AG08396 (cell line): ENCODE measurements at places on chromosomes 4 and X.

- no peak for DNase-seq
These were observed 50.1 kb upstream of the CLNK start for GRCh38 chr4:10734697-10735096.

GRCh38 chrX:39969819-39970504 lies 127.8 kb downstream of the BCOR start:
- no peak for DNase-seq

GRCh38 chrX:69264158-69264581 lies 98.9 kb upstream of the PJA1 start:
- DNase-seq: no peak

- DNase-seq: no peak
These were observed 112.6 kb downstream of the ANK2 start for GRCh38 chr4:113162089-113162488.

DNA sequence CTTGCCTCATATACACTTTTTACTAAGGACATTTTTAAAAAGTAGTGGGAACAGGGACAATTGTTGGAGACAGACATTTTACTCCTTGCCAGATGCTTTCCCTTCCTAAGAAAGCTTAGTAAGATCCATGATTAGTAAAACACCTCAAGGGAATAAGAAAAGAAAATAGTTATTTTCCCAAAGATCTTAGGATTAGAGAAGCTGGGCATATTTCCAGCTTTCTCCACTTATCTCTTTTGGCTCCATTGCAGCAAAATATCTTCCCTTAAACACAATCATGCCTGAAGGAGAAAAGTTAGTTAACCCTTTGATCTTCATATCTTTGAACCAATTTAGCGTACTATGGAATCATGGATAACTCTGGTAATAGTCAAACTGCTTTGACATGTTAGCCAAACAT lies 257.9 kb downstream of the PCDH18 start:
- DNase-seq: no peak

- no peak for DNase-seq
These were observed 12.7 kb upstream of the ACSL1 start for GRCh38 chr4:184838249-184839074.

DNA sequence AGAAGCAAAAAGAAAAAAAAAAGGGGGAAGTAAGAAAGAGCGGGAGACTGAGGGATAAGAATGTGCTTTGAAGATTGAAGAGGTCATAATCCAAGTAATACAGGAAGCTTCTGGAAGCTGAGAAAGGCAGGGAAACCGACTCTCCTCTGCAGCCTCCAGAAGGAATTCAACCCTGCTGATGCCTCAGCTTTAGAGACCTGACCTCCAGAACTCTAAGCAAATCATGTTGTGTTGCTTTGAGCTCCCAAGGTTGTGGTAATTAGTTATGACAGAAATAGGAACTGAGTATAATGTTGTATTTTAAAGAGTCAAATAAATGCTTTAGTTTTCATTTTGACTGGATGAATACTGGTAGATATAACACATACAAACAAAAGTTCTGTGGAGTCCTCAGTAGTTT lies 48.0 kb upstream of the FAT1 start:
- DNase-seq: no peak

- DNase-seq: no peak
These were observed 491.1 kb upstream of the ADGRL3 start for GRCh38 chr4:60709061-60709460.

GRCh38 chrX:114619874-114620273 lies 36.0 kb downstream of the HTR2C start:
- DNase-seq: peak; percentile 7

GRCh38 chrX:27675493-27675892 lies 85.3 kb downstream of the DCAF8L2 start:
- DNase-seq: no peak

GRCh38 chrX:78092296-78092695 lies 11.8 kb upstream of the PGK1 start:
- DNase-seq: peak; percentile 22

DNA sequence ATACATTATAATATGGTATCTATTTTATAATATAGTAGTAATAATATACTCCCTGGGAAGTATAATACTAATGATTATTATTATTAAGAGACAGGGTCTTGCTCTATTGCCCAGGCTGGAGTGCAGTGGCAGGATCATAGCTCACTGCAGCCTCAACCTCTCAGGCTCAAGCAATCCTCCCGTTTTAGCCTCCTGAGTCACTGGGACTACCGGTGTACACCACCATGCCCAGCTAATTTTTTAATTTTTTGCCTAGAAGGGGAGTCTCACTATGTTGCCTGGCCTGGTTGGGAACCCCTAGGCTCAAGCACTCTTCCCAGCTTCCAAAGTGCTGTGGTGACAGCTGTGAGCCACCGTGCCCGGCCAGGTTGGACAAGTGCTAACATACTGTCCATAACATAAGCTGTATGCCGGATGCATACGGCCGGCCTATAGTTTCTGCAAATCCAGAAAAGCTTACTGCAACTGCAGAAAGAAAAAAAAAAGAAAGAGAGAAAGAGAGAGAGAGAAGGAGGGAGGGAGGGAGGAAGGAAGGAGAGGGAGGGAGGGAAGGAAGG lies 94.2 kb upstream of the PPP2R3B start:
- DNase-seq: no peak

GRCh38 chr4:181108237-181108636 lies 1135.0 kb upstream of the TENM3 start:
- no peak for DNase-seq

DNA sequence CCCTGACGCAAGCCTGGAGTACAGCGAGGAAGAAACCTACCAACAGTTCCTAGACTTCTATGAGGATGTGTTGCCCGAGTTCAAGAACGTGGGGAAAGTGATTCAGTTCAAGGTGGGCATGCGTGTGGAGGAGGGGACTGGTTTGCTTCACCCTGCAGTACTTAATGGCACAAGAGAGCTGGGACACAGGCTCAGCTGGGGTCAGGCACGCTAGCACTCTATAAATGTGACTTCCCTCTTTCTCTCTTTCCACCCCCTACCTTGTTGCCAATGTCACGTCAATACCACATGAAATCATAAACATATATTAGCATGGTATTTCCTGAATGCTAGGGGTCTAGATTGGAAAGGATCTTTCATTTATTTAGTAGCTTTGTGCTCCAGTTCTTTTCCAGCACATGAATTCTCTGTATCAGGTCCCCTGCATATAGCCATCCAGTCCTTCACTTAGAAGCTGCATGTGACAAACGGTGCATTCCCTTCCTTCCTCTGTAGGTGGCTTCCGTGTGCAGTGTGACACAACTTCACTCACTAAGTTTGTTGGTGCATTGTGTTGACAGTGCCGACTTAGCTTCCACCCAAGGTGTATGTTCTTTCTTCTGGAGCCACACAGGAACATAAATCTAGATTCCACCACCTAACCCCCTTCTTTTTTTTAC lies 25.6 kb downstream of the ZRSR2 start:
- DNase-seq: peak; percentile 14

DNA sequence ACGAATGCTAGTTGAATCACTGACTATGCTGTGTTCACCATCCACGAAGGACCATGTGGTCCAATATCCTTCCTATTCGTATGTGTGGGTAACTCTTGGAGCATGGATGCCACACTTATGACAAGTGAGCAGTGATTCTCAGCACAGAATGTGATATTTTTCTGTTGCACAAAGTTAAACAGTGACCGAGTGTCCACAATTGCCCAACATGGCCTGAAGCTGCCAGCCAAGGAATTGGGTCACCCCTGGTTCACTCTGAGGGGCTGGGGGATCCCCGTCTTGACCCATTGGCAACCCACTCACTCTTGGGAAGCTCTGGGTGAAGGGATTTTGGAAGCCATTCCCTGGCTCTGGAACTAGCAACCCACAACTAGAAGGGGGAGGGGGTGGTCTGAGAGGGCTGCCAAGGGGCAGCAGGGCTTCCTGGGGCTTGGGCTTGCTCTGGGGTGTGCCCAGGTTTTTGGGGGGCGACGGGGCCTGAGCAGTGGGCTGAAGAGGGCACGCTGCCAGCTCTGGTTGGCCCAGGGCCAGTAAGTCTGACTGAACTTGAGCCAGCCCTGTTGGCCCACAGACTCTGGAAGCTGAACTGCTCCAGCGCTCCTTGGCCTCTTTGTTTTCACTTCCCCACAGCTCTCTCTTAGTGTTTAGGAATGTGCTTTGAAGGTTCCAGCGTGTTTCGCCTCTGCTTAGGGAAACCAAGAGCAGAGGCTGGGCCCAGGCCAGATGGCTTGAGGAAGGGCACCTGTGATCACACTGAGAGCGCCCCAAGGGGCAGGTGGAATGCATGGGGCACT lies 43.1 kb upstream of the BCOR start:
- peak; percentile 32 for DNase-seq

- DNase-seq: peak; percentile 7
These were observed 708 bp downstream of the ARAP2 start for GRCh38 chr4:36243355-36244256.

DNA sequence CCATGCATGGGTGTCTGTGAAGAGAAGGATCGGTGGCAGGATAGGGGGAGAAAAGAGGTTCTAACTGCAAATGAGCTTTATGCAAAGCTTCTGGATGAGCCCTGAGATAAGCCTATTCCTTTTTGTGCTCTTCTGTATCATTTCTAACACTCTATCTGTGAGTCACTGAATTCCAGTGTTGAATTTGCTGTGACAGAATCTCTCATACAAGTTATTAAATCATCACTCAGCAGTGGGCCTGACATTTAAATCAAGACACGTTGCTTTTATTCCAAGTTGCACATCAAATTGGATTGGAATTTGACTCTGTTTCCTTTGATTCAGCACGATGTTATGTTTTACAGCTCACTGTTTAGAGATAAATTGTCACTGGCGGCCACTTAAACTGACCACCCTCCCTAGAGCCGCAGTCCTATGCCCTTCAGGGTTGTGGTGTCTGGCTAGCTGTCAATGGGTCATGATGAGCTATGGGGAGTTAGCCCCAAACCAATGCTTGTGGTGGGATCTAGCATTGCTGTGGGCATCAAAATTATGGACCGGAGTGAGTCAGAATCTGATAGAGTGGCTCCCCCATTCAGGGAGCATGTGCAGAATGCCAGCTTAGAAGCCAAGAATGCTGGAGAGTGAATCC lies 42.7 kb downstream of the LHFPL1 start:
- DNase-seq: peak; percentile 60

- DNase-seq: no peak
These were observed 78.0 kb upstream of the PDHA2 start for GRCh38 chr4:95761871-95762270.

- no peak for DNase-seq
These were observed 418.4 kb upstream of the FSTL5 start for GRCh38 chr4:162582180-162582579.

DNA sequence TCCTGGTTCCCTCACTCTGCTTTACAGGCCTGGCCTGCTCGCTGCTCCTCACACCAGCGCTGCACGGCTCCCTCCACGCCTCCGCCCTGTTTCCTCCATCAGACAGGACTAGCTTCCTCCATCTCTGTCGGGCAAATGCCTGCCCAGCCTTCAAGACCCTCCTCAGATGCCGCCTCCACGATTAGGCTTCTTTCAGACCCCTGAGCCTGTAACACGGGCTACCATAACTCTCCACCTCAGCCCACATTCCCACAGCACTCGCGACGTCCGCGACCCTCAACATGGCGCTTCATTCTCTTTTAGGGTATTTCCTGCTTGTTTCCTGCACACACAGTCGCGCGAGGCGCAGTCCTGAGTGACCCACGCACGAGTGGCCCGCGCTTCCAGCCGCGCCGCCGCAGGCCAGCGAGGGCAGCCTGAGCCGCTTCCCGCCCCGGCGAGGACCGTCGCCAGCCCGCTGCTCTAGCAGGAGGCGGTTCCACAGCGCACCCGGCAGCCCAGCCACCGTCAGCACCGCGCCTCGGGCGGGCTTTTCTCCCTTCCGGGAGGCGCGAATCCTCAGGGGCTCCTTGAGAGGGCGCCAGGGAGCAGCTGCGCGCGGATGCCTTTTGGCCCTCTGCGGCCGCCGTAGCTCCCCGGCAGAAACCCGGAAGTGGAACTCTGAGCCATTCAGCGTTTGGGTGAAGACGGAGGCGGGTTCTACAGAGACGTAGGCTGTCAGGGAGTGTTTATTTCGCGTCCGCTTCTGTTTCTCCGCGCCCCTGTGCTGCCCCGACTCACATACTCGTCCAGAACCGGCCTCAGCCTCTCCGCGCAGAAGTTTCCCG lies at the start of gene FRG1:
TSS of gene FRG1 (plus strand) at position 695 of the 827 bp plus-strand sequence. CDS start 138 bp downstream, outside the sequence.
- DNase-seq: peak; percentile 95

- DNase-seq: no peak
These were observed 20.4 kb upstream of the TLR2 start for GRCh38 chr4:153663667-153664066.

DNA sequence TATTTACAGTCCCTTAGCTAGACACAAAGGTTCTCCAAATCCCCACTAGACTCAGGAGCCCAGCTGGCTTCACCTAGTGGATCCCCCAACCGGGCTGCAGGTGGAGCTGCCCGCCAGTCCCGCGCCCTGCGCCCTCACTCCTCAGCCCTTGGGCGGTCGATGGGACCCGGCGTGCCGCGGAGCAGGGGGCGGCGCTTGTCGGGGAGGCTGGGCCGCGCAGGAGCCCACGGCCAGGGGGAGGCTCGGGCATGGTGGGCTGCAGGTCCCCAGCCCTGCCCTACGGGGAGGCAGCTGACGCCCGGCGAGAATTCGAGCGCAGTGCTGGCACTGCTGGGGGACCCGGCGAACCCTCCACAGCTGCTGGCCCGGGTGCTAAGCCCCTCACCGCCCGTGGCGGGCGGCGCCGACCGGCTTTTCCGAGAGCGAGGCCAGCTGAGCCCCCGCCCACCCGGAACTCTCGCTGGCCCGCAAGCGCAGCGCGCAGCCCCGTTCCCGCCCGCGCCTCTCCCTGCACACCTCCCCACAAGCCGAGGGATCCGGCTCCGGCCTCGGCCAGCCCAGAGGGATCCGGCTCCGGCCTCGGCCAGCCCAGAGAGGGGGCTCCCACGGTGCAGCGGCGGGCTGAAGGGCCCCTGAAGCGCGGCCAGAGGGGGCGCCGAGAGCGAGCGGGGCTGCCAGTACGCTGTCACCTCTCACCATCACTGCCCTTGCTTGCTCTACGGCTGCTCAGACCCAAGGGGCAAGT lies 39.4 kb downstream of the WFS1 start:
- no peak for DNase-seq

- DNase-seq: no peak
These were observed 46.0 kb upstream of the TMEM184C start for GRCh38 chr4:147571036-147571770.

DNA sequence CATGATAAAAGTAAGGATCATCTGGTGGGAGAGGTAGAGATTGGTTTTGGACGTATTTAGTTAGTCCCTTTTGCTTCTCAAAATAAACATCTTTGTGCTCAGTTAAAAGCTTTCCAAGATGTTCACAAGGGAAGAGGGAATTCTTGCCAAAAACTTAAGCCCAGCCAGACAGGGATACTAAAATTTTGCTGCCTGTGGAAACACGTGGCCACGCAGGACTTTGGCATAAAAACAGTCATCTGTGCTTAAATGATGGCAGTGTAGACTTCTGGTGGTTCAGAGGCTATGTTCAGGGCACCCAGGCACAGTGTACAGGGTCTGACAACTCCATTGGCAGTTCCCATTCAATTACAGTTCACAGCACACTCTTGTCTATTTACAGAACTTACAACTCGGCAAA lies 93.2 kb upstream of the JADE1 start:
- no peak for DNase-seq

DNA sequence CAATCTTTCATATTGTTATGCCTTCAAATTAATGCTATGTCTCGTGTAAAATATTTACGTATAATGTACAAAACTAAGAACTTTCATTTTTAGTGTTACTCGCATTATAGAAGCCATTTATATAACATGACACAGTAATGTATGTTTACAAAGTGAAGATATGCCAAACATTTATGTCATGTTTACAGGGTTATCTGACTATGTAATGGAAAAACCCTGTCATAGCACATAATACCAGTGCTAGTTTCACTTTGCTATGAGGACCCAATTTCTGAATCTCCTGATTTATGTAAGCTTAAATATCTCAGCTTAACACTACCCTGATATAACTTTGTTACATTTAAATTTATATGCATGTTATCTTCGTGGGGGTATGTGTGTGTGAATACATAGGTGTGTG lies 233.1 kb downstream of the FAT4 start:
- no peak for DNase-seq
